Stimulated activated CD4-positive, alpha-beta T cell treated with anti-CD3 and anti-CD28 coated beads, Interleukin-15, amount 100 ng/mL, for 1 hour (primary cell): ENCODE measurements at places on chromosomes 6 and 20.

GRCh38 chr20:62792940-62793756 is 3.1 kb upstream of the MRGBP start:
- no peak for DNase-seq

- no peak for DNase-seq
Measured at GRCh38 chr6:166441325-166442078, 58.8 kb upstream of the MPC1 start.

GRCh38 chr6:162708971-162709370 is 18.6 kb downstream of the PRKN start:
- DNase-seq, result no peak

- DNase-seq, result no peak
Measured at GRCh38 chr6:37134036-37134395, 35.9 kb upstream of the PIM1 start.

DNA sequence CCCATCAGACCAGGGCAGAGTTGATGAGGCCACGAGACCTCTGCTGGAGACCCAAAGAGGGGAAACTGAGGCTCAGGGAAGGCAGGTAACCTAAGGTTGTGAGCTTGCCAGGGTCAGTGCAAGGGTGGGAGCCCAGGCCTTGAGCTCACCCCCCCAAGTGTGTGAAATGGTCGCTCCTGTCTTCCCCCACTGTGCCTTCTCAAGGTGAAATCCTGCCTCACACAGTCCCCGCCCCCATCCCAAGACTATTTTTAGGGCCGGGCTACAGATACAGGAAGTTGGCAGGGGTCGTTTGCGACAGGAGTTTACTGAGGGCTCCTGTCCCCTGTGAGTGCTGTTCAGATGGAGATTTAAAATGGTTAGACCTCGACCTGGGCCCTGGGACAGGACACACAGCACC is 18.7 kb upstream of the GATA5 start:
- no peak for DNase-seq

DNA sequence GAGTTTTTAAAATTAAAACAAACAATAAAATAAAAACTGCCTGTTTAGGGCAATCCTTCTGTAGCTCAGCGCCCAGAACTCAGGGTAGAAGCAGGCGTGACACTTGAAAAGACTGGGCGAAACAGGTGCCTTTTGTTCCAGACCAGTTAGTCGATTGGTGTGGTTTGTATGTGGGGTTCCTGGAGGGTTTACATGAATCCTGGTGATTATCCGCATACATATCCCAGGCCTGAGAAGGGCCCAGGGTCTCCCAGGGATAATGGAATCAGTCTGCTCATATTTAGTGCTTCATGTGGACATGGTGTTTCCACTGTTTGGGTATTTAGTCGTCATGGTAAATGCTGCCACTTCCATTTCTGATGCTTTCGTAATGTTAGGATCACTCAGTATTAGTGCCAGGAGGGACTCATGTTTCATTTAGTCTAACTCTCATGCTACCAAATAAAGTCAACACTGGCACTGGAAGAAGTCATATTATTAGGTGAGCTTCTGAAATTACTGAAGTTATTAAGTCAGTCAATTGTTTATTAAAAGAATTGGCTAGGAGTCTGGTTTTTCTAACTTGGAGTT is 116.5 kb downstream of the SAMD5 start:
- DNase-seq, result no peak

DNA sequence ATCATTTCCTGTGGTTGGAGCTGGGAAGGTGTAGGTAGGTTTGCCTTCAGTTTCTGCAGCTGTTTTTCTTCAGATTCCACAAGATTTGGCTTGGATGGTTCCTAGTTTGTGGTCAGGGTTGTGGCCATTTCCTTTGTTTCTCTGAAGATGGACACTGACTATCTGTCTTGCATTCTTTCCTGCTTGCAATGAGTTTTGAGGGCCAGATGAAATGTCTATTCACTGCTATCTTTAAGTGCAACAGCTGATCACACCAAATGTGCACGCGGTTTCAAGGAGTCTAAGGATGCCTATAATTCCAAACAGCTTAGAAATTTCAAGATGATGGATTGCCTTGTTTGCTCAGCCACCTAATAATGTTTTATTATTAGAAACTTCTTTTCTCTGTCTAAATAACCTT is 28.4 kb downstream of the IL20RA start:
- DNase-seq, result no peak

DNA sequence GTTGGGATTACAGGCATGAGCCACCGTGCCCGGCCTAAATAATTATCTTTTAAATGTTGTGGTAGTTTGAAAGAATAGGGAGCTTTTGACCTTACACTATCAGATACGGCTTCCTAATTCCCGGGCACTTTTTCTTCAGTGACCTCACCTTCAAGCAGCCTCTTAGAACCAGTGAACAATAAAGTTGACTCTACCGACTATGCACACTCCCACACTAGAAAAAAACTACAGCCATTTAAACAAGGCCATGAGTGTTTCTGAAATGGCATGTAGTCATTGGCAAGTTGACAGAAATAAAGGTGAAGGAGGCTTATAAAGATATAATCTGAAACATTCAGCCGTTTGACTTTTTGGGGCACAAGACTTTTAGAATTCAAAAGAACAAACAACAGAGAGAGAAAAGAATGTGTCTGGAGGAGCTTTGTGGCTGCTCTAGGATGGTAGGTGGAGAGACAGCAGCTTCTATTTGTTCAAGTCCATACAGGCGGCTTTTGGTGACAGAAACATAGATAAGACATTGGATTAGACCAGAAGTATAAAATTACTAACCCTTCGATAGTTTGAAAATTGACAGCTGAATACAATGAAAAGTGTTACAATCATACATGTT is 75.2 kb downstream of the GJA1 start:
- DNase-seq, result no peak

DNA sequence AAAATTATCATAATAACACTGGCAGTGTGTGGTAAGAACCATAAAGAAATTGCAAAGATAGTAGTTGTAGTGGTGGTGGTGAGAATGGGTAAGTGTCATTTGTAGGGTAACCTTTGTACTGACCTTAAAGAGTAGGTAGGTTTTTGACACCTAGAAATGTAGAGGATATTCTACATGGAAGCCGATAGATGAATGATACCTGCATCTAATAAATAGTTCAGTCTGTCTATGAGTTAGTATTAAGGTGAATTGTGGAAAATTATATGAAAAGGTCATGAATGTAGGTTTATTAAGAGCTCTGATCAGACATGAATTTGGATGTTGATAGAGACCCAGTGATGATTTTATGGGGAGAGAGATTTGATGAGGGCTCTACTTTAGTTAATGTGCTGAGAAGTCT is 78.1 kb downstream of the MYO6 start:
- DNase-seq, result no peak

GRCh38 chr6:63708631-63709030 is 73.0 kb downstream of the PHF3 start:
- no peak for DNase-seq

DNA sequence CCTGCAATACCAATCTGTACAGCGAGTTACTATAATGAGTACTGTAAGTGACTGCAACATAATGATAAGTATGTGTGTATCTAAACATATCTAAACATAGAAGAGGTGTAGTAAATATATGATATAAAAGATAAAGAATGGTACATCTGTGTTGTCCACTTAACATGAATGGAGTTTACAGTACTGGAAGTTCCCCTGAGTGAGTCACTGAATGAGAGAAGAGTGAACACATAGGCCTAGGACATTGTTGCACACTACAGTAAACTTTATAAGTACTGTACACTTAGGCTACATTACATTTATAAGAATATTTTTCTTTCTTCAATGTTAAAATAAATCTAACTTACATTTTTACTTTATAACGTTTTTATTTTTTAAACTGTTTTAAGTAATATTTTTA is 380.4 kb downstream of the MMUT start:
- no peak for DNase-seq

GRCh38 chr20:1676650-1677049 is 19.1 kb upstream of the SIRPG start:
- DNase-seq, result no peak

DNA sequence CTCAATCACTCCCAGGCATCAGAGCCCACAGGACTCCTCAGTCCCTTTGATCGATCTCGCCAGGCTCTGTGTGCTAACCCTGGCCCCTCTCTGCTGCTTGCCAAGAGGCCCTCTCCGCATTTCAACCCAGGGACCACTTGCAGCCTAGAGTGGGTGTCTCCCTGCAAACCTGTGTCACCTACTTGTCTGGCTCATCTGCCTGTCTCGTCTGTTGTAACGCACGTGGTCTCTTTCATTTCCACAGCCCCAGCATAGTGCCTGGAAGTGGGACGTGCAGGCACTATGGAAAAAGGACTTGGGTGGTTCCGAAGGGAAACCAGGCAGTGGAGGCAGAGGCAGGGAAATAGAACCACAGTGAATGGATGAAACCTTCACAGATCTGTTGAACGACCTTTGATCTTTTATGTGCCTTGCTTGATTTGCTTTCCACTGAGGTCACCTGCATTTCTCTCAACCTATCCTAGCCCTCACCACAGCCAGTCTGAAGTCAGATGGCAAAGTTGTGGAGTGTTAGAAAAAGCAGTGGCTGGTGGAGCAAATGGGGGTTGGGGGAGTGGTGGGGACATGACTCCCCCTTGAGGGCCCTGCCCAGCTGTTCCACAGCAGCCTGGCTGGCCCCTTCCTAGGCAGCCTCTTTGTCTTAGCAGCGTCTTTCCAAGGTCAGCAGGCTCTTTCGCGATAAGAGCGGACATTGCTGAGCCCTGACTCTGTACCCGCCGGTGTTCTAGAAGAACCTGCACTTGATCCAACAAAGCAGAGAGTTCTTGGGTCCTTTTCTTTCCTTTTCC is 55.8 kb upstream of the TAGAP start:
- DNase-seq, result no peak

DNA sequence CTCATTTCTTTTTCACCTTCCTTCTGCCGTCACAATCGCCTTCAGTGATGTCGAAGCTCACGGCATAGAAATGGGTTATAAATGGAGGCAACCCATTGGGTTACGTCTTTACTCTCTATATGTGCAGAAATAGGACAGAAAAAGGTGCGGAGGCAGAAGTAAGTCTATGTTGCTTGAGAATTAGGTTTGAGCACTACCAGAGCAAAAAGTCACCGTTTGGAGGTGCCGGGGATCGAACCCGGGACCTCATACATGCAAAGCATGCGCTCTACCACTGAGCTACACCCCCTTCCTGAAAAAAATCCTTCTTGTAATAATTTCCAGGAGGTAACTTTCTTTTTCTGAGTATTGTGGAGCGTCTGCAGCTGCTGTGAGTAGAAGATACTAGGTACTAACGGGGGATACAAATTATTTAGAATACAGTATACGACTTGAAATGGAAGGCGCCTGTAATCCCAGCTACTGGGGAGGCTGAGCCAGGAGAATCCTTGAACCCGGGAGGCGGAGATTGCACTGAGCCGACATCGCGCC is 134.2 kb downstream of the TRIM27 start:
- no peak for DNase-seq
